LHCN-M2 (cell line): ENCODE measurements at places on chromosomes 6 and 20.
A peak's percentile ranks its signal among the peaks of the same experiment; 100 is the strongest.

DNA sequence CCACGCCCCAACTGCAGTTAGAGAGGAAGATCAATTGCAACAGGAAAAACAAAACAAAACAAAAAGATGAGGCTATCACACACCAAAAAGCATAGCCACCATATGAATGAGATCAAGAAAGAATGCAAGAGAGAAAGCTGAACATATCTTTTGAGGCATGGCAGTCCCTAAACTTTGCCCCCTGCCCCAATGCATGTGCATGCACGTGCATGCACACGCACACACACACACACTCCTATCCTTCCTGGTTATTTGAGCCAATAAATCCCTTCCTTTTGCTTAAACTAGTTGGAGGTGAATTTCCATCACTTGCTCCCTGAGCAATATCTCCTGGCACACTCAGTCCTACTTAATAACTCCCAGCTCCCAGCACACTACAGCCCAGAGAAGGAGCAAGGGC lies 48.6 kb upstream of the FOXP4 start:
- no peak for DNase-seq

DNA sequence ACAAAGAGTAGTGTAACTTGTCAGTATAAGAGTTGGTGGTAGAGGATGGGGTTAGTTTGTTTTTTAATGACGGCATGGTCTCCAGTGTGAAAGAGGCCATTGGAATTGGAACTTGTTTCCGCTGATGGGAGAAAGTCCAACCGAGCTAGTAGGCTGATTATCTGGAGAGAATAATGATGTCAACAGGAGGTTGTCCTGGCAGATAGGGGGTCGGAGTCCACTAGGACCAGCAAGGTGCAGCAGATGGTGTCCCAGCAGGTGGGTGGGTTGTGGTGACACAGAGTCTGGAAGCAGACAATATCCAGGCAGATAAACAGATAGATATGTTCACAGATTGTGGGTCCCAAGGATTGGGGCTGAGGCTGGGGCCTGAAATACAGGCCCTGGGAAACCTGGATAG lies 35.1 kb downstream of the PKIB start:
- no peak for DNase-seq

- DNase-seq = no peak
These were observed 80.3 kb downstream of the BACH2 start for GRCh38 chr6:90216072-90216977.

- DNase-seq = peak; percentile 62
These were observed 63.2 kb downstream of the PYGB start for GRCh38 chr20:25310921-25311728.

- DNase-seq = peak; percentile 3
These were observed 70.2 kb upstream of the BEND3 start for GRCh38 chr6:107185391-107185970.

GRCh38 chr6:3175715-3176402 lies 18.5 kb upstream of the TUBB2A start:
- DNase-seq = no peak
